AG04449 (cell line): ENCODE measurements at places on chromosomes 13 and 19.

DNA sequence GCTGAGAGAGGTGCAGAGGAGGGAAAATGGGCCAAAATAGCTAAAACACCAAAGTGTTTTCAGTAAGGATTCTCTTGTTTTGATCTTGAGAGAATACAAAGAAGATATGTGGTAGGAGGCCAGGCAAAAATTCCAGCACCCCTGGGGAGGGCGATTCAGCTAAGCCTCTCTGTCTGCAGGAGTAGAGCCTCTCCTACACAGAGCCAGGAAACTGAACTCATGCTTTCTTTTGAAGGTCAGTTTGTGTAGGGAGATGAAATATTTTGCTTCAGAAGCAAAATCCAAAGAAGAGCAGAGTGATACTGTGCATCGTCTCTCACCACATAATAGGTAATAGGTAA, 565.0 kb downstream of the FGF9 start:
- DNase-seq, result no peak

DNA sequence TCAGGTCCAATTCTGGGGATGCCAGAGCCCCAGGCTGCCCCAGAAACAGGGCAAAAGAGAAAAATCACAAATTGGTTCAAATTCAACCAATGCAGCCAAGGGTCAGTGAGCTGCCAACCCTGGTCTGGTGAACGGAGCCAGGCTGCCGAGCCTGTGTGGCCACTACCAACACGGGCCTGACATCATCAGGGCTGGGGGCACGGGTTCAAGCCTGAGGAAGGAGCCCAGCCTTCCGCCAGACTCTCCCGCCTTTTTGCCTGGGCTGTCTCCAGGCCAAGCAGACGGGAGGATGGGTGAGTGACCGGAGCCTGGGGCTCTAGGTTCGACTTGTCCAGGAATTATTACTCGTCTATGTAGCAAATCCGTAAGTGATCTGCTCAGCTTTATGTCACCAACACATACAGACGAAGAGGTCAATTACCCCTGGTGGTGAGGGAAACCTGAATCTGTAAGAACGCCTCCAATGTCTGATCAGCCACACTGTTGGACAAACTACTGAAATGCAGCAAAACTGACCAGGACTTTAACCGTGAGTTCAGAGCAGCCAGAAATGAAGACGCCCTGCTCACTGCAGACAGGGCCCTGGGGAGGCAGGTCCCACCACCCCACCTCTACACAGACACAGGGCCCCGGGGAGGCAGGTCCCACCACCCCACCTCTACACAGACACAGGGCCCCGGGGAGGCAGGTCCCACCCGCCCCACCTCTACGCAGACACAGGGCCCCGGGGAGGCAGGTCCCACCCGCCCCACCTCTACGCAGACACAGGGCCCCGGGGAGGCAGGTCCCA, 31.8 kb downstream of the RAB20 start:
- DNase-seq, result no peak

DNA sequence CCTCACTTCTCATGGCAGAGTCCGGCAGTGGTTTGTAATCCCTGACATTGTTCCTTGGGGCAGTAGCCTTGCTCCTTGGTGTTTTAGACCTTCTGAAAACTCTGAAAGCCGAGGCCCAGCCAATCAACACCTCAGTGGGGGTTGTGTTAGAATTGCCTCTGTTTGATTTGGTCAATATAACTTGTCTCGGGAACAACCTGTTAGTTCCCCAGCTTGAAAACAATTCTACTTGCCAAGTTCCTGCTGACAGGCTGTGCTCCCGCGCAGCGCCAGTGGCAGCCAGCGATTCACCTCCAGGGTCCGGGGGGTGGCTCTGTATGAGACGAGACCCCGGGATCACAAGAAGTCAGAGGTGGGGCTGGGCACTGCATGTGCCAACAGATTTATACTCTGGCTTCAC, 81.4 kb upstream of the MEDAG start:
- DNase-seq, result no peak

- DNase-seq, result no peak
Observed at GRCh38 chr13:28734906-28735305, 16.1 kb upstream of the SLC46A3 start.

GRCh38 chr19:46614114-46614722, 10.7 kb downstream of the PTGIR start:
- no peak for DNase-seq

DNA sequence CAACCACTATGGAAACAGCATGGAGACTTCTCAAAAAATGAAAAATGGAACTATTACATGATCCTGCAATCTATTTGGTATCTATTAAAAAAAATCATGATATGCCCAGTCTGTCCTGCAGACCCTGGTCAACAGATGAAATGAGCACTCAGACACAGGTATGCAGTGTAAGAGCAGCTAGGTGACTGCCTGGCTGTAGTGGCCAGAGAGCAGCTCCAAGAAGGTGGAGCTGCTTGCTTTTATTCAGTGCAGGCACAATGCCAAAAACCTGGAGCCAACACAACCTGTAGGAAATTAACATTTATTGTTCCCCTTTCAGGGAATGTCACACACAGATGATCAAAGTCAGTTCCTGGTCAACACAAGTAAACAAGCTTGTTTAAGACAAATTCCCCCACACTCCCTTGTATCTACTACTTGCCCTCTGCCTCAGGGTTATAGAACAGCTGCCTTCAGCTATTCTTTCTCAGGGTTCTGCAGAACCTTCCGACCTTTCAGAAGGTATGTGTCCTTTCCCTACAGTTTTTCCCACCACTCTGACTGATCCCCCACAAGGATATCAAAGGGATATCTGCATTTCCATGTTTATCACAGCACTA, 933.7 kb upstream of the SLITRK5 start:
- DNase-seq, result no peak

DNA sequence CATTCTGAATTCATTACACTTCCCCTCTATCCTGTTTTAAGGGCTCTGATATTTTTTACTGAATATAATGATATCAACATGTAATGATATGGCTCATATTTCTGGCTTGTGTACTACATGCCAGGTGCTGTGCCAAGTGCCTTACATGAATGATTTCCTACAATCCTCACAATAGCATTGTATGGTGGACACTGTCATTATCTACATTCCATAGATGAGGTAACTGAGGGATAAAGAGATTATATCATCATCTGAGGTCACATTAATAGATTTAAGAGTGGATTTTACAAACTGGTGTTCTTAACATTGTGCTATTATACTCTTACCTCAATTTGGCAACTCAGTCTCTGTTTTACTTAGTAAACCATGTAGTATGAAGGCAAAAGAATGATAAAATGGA, 502.0 kb downstream of the LIG4 start:
- no peak for DNase-seq

DNA sequence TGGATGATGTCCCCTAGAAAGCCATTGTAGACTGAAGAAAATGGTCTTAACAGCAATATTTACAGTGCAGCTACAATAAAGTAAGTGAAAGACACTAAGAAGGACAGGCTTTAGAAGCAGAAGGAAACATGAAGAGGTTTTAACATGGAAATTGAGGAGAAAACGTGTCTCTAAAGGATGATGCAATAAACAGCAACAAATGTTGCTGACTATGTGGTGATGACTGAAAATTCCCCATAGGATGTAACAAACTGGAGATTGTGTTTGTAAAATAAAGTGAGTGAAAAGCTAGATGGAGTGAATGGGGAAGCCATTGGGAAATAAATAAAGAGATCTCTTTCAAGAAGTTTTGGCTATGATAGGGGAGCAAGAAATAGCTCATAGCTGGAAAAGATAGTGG, 186.7 kb upstream of the IPO5 start:
- no peak for DNase-seq

DNA sequence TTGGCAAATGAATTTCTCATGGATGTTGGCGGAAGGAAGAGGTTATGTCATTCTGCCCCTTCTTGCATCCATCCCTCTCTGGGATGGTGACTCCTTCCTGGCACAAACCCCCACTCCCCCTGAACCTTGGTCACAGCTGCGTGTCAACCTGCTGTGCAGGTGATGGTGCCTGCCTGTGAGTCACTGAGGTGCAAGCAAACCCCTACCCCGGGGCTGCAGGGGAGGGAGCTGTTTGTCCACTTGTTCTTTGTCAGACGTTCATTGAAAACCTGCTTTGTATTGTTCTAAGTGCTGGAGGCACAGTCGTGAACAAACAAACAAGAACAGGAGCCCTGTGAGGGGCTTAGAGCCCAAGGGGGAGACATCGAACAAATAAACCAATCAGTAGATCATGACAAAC, 2.0 kb upstream of the GAPDHS start:
- DNase-seq, result no peak

DNA sequence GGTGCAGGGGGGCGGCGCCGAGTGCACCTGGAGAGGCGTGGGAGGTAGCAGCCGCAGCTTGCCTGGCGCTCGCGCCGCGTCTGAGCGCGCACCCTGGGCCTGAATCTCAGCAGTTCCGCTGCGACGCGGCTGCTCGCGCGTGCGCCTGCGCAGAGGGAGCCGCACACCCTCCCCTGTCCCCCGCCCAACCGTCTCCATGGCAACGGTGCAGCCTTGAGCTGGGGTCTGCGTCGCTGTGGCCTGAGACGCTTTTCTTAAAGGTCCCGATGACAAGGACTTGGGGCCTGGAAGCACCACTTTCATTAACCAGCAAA, at the start of gene PNMA8B:
Gene PNMA8B (minus strand): TSS at position 82 of the 314 bp plus-strand sequence. CDS start 402 bp downstream, outside the sequence.
- no peak for DNase-seq

GRCh38 chr13:102510072-102510471, 86.7 kb upstream of the TPP2 start:
- DNase-seq, result no peak

- DNase-seq, result no peak
Observed at GRCh38 chr13:99382428-99383133, 75.4 kb upstream of the GPR183 start.

GRCh38 chr13:69287050-69287698, 820.5 kb upstream of the ATXN8OS start:
- no peak for DNase-seq

DNA sequence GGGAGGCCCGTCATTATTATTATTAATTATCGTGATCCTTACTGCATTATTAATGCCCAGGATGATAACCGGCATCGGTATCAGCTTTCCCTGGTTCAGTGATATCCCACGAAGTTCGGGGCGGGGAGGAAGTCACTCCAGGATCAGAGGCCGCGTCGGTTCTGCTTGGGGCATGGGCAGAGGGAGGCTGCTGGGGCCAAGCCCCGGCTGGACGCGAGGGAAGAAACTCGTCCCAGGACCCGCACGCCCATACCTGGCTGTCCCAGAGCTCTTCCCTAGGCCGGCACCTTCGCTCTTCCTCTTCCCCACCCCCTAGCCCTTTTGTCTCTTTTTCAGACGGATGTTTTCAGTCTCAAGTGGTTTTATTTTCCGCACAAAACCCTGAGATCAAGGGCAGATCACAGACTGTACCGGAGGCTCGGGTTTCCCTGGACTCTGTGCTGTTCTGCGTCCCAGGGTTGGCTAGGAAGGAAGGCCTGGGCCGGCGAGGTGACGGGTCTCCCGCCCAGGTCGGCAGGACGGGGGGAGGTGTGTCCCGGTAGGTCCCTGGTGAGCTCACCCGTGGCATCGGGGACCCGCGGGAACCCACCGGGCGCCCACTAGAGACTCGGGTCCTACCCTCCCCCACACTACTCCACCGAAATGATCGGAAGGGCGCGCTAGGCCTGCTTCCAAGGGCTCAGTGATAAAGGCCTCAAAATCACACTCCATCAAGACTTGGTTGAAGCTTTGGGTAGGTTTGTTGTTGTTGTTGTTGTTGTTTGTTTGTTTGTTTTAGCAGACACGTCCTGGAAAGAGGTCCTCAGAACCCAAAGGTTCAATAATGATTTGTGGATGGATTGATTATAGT, 7.9 kb downstream of the ZIC2 start:
- DNase-seq, result no peak

- no peak for DNase-seq
Observed at GRCh38 chr13:83709426-83710132, 172.7 kb downstream of the SLITRK1 start.

DNA sequence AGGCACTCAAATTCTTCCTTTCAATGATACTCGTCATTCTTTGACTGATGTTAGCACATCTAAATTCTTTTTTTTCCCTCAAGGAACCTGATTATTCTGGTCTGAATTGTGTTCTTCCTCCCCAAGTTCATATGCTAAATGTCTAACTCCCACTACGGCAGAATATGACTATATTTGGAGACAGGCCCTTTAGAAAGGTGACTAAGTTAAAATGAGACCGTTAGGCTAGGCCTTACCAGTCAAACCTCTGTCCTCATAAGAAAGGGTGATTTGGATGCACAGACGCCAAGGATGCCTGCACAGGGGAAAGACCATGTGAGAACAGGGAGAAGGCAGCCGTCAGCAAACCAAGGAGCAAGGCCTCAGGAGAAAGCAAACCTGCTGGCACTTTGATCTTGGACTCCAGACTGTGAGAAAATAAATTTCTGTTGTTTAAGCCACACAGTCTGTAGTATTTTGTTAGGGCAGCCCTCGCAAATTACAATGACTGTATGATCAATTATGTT, 13.1 kb upstream of the FOXO1 start:
- no peak for DNase-seq

DNA sequence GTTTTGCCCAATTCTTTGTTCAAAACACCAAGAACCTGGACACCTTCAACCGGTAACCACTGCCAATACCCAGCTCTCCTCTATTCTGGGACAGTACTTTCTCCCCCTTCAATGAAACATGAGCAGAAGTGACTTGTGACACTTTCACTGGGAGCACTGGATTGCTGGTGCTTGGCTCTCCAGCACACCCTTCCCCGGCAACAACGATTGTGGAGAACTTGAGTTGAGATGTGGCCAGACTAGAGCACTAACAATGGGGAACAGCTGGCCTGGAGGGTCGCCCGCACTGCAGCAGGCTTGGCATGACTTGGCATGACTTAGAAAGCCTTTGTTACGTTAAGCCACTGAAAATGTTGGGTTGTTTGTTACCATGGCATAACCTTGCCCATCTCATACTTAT, 7.5 kb upstream of the B3GLCT start:
- no peak for DNase-seq

DNA sequence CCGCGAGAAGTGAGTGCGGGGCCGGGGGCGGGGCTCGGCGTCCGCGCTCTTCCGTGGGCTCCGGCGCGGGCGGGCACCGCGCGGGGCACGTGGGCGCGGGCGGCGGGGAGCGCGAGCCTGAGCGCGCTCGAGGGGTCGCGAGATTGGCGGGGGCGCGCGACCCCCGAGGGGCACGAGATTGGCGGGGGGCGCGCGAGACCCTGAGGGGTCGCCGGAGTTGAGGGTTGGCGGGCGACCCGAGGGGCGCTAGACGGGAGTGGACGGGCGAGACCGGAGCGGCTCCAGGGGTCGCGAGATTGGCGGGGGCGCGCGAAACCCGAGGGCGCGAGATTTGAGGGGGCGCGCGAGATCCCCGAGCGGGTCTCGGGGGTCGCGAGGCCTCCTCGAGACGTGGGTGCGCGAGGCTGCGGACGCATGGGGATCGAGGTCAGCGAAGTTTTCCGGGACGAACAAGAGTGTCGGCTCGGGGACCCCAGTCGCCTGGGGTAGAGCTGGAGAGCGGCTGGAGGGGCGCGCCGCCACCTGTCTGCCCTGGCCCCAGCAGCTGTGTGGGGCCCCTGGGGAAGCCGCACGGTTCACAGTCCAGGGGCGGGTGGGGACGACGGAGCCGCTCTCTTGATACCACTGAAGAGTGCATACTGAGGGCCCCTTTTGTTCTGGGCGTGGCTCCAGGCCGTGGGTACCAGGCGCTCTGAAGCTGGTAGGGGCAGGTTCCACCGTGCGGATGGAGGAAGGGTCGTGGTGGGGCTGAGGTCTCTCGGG, 682 bp downstream of the SSBP4 start:
- DNase-seq, result no peak
